ENCODE measurements at places on chromosomes 5 and 9.

DNA sequence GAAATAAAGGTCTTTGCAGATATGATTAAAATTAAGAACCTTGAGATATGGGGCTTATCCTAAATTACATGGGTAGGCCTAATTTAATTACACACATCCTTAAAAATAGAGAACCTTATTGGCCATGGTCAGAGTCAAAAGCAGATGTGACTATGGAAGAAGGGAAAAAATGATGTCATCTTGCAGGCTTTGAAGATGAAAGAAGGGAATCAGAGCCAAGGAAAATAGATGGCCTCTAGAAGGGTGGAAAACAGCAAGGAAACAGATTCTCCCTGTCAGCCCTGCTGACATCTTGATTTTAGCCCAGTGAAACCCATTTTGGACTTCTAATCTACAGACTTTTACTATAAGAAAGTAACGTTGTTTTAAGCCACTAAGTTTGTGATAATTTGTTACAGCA, 37.6 kb upstream of the KCNN2 start:
- no peak for DNase-seq

- DNase-seq = no peak
Observed at GRCh38 chr5:132896685-132897084, 23.2 kb downstream of the LEAP2 start.

- no peak for DNase-seq
Observed at GRCh38 chr5:56986626-56986947, 34.7 kb upstream of the MIER3 start.

GRCh38 chr5:64603676-64604075, 86.6 kb upstream of the SHISAL2B start:
- DNase-seq = no peak

- no peak for DNase-seq
Observed at GRCh38 chr9:3391414-3391813, 134.4 kb downstream of the RFX3 start.
